ENCODE measurements at places on chromosomes 16 and 17. TPM values are rescaled to one million over a fixed set of nuclear protein-coding genes. Genes with fewer than 3 reads are reported as not detected.
A peak's percentile ranks its signal among the peaks of the same experiment; 100 is the strongest.

- no peaks in the 10 kb centered on the region for H3K27me3 ChIP-seq
- no peak overlapping the region for H3K4me3 ChIP-seq
- no peak overlapping the region for H3K27ac ChIP-seq
These were observed 60.0 kb downstream of the ABCC1 start for GRCh38 chr16:16009401-16009800.

Gene SRP68
- total RNA-seq, result 77.4 TPM

GRCh38 chr17:9064311-9064834 is 43.1 kb downstream of the NTN1 start:
- no peak for DNase-seq

DNA sequence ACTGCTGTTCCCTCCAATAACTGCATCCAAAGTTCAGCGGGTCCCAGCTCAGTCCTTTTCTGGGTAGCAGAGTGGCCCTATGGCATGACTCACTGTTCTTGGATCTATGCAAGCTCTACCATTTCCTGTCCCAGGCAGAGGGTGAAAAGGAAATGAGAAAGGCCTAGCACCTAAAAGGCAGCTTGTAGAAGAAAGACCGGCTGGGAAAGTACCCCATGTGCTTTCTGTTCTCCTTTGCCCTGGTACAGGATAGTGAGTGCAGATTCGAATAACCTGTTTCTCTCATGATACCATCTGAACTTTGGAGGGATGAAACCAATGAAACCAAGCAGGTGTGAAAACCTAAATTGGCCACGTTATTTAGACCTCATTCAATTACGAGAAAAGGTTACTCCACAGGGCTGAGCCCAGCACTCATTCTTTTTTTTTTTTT is 12.7 kb upstream of the HASPIN start:
- H3K4me3 ChIP-seq, result no peak overlapping the region
- DNase-seq, result no peak
- H3K27me3 ChIP-seq, result no peaks in the 10 kb centered on the region
- peaks cover 18% of the 10 kb centered on the region for H3K36me3 ChIP-seq
- H3K4me1 ChIP-seq, result peaks cover 3% of the 10 kb centered on the region

DNA sequence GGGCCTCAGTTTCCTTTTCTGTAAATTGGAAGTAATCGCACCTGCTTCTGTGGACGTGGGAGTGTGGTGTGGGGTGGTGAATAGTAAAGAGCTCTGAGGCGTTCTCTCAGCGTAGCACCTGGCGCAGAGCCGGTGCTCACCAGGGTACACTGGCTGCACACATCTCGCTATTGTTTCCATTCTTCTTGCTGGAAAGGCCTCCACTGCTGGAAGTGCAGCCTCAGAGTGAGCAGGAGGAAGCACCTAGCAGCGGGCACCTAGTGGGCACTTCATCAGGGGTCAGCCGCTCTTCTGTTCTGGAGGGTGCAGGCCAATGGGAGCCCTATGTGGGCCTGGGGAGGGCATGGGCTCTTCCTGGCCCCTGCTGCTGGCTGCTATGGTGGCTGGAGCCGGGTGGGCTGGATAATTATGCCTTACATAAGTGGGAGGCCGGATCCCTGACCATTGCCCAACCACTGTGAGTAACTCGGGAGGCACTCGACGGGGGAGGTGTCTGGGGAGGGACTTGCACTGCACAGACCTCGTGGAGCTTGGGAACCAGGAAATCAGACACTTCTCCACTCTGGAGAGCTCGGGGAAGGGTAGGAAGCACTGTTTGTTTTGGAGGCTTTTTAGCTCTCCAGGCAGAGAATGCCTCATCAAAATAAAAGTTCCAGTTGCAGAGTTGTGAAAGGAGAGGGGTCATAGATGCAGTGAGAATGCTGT is 1.7 kb downstream of the MAP2K3 start:
- H3K36me3 ChIP-seq, result no peaks in the 10 kb centered on the region
- peak overlapping the region; percentile 68 for H3K4me3 ChIP-seq
- DNase-seq, result peak; percentile 66
- H3K4me1 ChIP-seq, result peaks cover 61% of the 10 kb centered on the region
- H3K27me3 ChIP-seq, result no peaks in the 10 kb centered on the region
- peak overlapping the region; percentile 23 for H3K27ac ChIP-seq

GRCh38 chr17:83190601-83191387 is 111.4 kb downstream of the METRNL start:
- H3K27ac ChIP-seq, result no peak overlapping the region
- H3K27me3 ChIP-seq, result peaks cover 20% of the 10 kb centered on the region
- H3K36me3 ChIP-seq, result no peaks in the 10 kb centered on the region
- no peak for DNase-seq
- H3K4me1 ChIP-seq, result peaks cover 42% of the 10 kb centered on the region

Measured in K562 (cell line).